ENCODE measurements at places on chromosomes 5 and 9.

DNA sequence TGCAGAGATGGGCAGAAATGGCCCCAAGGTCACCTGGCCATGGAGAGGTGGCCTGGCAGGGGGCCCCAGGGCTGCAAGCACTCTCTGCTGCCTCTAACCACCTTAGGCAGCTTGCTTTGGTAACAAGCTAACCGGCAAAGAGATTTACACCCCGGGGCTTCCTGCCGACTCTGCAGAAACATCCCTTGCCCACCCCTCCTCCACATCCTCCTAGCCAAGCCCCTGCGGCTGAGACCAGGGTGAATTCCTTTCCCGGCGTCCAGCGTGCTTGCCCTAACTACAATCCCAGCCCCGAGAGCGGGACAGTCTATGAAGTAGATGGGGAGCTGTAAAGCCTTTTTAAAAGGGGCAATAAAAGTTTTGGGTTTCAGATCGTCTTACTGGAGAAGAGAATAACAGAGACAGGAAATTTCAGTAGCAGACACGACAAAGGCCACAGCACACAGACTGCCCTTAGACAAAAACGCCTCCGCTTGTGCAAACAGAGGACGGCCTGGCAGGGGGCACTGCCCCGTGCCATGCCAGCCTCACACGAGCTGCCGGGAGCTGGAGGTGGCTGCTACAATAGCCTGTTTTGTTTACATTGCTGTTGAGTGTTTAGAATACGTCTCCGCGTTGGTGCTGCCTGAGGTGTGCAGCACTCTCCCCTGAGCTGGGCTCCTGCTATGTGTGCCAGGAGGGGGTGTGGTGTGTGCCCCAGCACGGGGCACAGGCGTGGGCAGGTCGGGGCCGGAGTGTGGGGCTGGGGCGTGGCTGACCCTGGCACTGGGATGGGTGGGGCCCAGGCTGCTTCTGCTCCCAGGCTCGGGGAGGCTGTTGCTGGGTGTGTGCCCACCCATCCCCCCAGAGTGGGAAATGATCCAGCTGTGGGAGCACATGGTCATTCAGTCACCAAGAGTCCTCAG, 15.3 kb downstream of the MYMK start:
- DNase-seq, result no peak

DNA sequence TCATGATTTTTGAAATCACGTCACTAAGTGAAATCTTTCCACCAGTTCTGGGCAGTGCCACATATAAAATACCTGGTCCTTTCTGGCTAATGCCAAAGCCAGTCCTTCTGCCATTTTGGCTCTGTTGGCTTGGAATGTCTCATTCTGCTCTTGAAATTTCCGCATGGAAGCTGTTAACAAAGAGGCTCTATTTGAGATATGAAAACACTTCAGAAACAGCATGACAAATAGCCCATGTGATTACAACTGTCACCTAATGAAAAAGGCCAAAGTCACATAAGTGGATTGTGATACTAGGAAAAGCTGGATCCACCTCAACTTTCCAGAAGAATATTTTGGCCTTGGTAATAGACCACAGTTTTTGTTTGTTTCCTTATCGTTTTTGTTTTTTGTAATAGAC, 12.8 kb downstream of the GOLGA1 start:
- no peak for DNase-seq

- DNase-seq, result no peak
These were observed 140.3 kb downstream of the LPAR1 start for GRCh38 chr9:110897943-110898342.

GRCh38 chr5:87906962-87907361, 361.7 kb downstream of the TMEM161B start:
- DNase-seq, result no peak

- no peak for DNase-seq
These were observed 188.3 kb upstream of the NMUR2 start for GRCh38 chr5:152593388-152593787.

DNA sequence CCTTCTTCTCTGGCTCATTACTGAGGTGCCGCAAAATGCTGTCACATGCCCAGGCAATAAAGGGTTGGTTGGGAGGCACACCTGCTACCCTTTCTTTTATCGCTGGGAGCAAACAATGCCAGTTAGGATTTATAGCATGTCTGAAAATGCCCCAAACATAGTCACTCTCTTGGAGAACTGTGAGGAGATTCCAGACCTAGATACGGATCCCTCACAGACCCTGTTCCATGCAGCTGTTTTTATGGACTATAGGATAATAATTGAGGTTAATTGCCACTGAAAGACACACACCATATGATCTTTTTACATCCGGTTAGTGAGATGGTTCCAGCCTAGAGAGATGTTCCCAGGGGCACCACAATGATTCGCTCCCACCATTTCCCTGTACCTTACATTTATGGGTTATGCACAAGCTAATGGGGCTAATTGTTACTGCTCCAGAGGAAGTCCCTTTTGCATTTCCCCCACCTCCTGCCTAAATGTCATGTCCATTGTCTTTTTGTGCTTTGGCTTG, 318.1 kb downstream of the PIK3R1 start:
- DNase-seq, result no peak

- no peak for DNase-seq
These were observed 42.6 kb upstream of the GFPT2 start for GRCh38 chr5:180395540-180396274.

GRCh38 chr5:80078921-80079320, 43.8 kb downstream of the THBS4 start:
- DNase-seq, result no peak

DNA sequence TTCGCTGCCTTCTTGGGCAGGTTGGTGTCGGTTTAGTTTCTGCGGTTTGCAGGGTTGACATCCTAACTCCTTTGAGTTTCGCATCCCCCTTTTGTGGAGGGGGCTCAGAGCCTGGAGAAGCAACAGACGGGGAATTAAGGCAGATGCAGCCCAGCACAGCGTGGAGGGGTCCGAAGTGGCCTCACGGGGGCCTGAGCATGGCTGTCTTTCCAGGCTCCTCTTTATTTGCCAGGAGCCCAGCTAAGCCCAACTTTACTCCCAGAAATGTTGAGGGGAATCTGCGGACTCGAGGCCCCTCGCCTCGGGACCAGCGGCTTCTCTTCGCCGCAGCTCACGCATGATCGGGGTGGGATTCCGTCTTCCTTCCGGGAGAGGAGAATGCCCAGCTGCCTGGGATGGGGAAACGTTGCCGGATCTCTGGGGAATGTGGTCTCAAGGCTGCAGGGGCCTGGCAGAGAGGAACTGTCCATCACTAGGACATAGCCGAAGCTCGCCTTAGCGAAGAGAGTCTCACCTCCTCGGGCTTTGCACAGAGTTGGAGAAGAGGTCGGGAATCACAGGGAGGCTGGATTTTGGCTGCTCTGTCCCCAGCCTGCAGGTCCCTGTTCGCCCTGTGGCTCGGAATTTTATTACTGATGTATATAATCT, 1.3 kb downstream of the RAI14 start:
- peak; percentile 65 for DNase-seq

GRCh38 chr5:84119252-84119651, 265.4 kb downstream of the EDIL3 start:
- no peak for DNase-seq

GRCh38 chr9:130260816-130261765, 4.5 kb upstream of the HMCN2 start:
- DNase-seq, result no peak

DNA sequence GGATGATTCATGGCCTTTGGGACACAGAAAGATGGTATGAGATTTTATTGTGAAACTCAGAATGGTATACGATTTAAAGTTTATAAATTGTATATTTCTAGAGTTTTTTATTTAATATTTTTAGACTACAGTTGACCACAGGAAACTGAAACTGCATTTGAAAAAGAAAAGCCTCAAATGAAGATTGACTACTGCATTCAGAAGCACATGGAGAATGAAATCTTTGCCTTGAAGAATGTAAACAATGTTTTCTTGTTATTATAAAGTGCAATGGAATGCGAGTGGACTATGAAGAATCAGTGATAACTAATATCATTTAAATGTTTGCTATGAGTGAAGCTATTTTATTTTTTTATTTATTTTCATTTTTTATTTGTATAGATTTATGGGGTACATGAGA, 169.1 kb upstream of the CDH18 start:
- DNase-seq, result no peak

GRCh38 chr5:151492729-151493128, 45.3 kb downstream of the SLC36A1 start:
- peak; percentile 24 for DNase-seq

DNA sequence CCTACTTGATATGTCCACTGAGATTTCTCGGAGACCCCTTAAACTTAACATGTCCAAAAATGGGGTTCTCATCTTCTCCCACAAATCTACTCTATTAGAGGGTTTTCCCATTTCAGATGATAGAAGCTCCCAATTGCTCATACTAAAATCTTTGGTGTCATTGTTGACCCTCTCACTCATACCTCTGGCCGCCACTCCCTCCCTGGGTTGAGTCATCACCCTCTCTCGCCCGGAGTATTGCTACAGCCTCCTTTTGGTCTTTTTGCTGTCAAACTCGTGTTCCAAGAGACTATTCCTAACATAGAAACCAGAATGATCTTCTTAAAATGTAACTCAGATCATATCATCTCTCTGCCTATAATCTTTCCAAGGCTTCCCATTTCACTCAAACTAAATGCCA, 91.0 kb upstream of the GNAQ start:
- DNase-seq, result no peak

GRCh38 chr9:133991964-133992779, at the start of gene VAV2:
Gene VAV2, minus strand, starts transcription at chr9:133992324. Its CDS starts 46 bp downstream, at chr9:133992278.
- DNase-seq, result peak; percentile 69

- no peak for DNase-seq
These were observed 57.4 kb downstream of the ADAMTSL1 start for GRCh38 chr9:18531136-18532065.

DNA sequence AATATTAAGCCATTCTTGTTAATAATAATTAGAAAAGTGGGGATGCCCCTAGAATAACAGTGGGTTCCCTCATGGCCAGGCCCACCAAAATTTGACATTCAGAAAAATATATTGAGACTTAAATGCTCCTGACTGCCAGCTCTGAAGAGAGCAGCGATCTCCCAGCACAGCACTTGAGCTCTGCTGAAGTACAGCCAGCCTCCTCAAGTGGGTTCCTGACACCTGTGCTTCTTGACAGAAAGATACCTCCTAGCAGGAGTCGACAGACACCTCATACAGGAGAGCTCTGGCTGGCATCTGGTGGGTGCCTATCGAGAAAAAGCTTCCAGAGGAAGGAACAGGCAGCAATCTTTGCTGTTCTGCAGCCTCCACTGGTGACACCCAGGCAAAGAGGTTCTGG, 261.5 kb downstream of the DTWD2 start:
- DNase-seq, result no peak

DNA sequence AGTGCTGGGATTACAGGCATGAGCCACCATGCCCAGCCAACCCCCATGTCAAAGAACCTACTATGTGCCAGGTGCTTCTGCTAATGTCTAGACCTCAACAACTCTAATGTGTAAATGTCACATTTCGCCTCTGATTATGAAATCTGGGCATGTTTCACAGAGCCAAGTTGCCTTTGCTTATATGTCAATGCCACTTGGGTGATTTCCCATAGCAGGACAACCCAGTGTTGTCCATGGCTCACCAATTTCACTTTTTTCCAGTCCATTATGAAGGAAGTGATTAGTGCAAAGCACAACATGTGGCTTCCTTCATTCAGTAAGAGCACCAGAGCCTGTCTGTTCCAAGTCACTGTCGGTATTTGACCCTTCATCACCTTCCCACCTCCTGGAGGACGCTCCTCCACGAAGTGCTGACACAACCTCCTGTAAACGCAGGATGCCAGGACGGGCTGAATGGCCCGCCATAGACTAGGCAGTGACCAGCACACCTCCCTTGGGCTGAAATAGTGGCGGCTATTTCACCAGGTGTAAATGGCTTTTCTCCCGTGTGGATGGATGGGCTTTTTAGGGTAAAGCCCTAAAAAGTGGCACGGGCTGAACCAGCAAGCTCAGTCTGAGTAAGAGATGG, 962 bp upstream of the PKN3 start:
- no peak for DNase-seq

DNA sequence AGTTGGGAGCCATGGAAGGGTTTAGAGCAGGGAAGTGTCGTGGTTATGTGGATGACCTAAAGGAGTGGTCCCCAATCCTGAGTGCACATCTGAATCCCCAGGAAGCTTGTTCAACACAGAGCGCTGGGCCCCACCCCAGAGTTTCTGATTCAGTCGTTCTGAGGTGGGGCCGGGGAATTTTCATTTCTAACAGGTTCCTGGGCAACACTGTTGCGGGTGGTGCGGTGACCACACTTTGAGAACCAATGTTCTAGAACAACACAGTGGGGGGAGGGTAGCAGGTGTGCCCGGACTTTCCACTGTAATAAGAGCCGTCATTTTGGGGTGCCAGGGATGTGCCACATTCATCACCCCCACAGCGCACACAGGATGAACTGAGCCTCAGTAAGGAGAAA, 39.3 kb downstream of the DUSP1 start:
- no peak for DNase-seq

GRCh38 chr5:67300326-67300725, 103.7 kb upstream of the CD180 start:
- DNase-seq, result peak; percentile 82

GRCh38 chr5:121967187-121967586, 5.4 kb downstream of the SRFBP1 start:
- DNase-seq, result peak; percentile 21

- DNase-seq, result no peak
These were observed 303.1 kb upstream of the PTGER4 start for GRCh38 chr5:40376566-40376965.

- no peak for DNase-seq
These were observed 93.8 kb upstream of the FAM120A start for GRCh38 chr9:93357649-93358048.

- DNase-seq, result no peak
These were observed 490.8 kb upstream of the ST8SIA4 start for GRCh38 chr5:101393795-101394450.

DNA sequence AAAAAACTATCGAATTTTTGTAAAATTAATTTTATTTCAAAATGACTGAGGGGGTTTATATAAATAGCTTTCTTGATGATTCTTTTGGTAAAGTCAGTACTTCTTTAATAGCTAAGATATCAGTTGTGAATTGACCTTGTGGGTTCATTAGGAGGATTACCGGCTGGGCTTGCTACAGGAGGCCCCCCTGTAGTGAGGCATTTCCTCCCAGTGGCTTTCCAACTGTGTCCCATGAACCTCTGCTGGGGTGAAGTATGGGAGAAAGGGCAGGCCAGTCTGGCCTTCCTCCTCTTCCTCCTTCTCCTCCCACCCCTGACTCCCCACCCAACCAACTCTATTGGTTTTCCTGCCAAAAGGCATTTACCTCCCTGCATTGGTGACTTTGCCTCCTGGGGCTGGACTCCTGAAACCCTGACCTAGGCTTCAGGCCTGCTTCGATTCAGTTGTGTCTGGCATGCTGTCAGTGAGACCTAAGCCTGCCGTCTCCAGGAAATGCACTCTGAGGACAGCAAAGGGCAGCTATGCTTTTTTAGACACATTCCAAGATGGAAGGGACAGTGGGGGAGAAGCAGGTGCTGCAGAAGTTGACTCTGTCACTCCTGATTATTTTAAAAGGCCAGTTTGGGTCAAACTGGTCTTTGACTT, 144.8 kb downstream of the HSPA4 start:
- DNase-seq, result no peak

Measured in umbilical cord (tissue), 2 donors.